A549 treated with Hydrocortisone at 1 μM for 4 hours (cell line): ENCODE measurements at places on chromosomes 16 and 17. TPM values are rescaled to one million over a fixed set of nuclear protein-coding genes. Genes with fewer than 3 reads are reported as not detected.

The C1QL1 gene
- total RNA-seq: 15.2 to 32.8 TPM (median 28.1 TPM) in 5 replicates

The AGRP gene
- 0.20 TPM in 1 of 5 replicates, not detected in the others for total RNA-seq

The XAF1 gene
- total RNA-seq: not detected in 5 replicates

The TMEM92 gene
- 14.9 to 23.2 TPM (median 16.1 TPM) in 5 replicates for total RNA-seq

The DUS2 gene
- 16.6 to 18.5 TPM (median 17.3 TPM) in 5 replicates for total RNA-seq

The KAT8 gene
- total RNA-seq: 45.0 to 51.2 TPM (median 48.2 TPM) in 5 replicates
